Caco-2 (cell line): ENCODE measurements at places on chromosomes 1 and 21. TPM values are rescaled to one million over a fixed set of nuclear protein-coding genes. Genes with fewer than 3 reads are reported as not detected.

DYNLT5 gene
- total RNA-seq, result not detected in 2 replicates

FAM72C gene
- total RNA-seq, result 0.46 TPM in 1 of 2 replicates, not detected in the other

GRCh38 chr1:52602856-52603600, 857 bp downstream of the GPX7 start:
- no peaks in the 10 kb centered on the region; the same call in 1 of the 2 replicates for H3K27me3 ChIP-seq
- no peaks in the 10 kb centered on the region; the same call in 1 of the 2 replicates for H3K36me3 ChIP-seq
- H3K4me1 ChIP-seq, result no peaks in the 10 kb centered on the region; the same call in 1 of the 2 replicates
- no peak overlapping the region for H3K27ac ChIP-seq
- H3K4me3 ChIP-seq, result peak overlapping the region; percentile 67

- no peak overlapping the region for H3K4me3 ChIP-seq
- H3K27ac ChIP-seq, result no peak overlapping the region
- no peak for DNase-seq
- H3K36me3 ChIP-seq, result peaks cover 6% of the 10 kb centered on the region
- H3K27me3 ChIP-seq, result no peaks in the 10 kb centered on the region
These were observed 2.4 kb downstream of the B4GALT3 start for GRCh38 chr1:161174911-161175310.

DNA sequence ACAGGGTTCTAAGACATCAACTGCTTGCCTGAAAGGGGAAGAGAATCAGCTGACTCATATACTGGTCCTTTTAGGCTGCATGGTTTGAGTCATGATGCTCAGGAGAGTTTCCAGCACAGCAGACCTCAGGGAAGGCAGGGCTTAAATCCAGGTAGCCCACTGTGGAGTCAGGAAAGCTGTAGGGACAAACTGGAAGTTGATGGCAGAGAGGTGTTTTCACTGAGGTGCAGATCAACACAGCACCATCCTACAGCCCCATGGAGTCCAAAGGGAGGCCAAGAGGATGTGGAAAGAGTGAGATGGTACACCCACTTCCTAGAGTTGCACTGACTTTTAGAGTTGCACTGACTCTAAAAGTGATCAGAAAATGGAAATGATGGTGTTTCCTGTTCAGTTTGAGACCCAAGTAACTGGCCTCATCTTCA, 252.4 kb upstream of the DUSP10 start:
- H3K27ac ChIP-seq, result no peak overlapping the region
- no peaks in the 10 kb centered on the region for H3K27me3 ChIP-seq
- DNase-seq, result no peak
- no peaks in the 10 kb centered on the region for H3K36me3 ChIP-seq
- H3K4me3 ChIP-seq, result no peak overlapping the region
- H3K4me1 ChIP-seq, result no peaks in the 10 kb centered on the region

DNA sequence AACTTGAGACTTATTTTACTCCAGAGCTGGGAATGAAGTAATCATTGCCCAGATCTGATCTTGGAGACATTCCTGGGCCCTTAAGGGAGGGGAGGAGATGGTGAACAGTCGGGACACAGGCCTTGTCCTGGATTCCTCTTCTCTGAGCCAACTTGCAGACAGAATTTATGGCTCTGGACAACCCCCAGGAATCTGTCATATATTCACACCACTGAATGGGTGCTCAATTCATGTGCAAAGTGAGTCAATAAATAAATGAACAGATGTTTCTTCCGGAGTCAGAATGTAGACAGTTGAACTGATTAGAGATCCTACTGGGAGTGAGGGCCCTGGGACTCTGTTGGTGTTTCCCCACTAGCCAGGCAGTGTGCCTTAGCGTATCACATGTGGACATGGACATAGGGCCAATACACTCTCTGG, 2.6 kb downstream of the TUFT1 start:
- DNase-seq, result no peak
- no peaks in the 10 kb centered on the region for H3K27me3 ChIP-seq
- no peak overlapping the region for H3K4me3 ChIP-seq
- H3K36me3 ChIP-seq, result peaks cover 4% of the 10 kb centered on the region

- no peaks in the 10 kb centered on the region for H3K36me3 ChIP-seq
- peak overlapping the region; percentile 95 for H3K27ac ChIP-seq
- no peaks in the 10 kb centered on the region for H3K4me1 ChIP-seq
- no peaks in the 10 kb centered on the region for H3K27me3 ChIP-seq
- peak overlapping the region; percentile 74 for H3K4me3 ChIP-seq
- DNase-seq, result peak; percentile 18
These were observed 642 bp downstream of the SLC30A7 start for GRCh38 chr1:100896481-100896982.

GRCh38 chr1:209723756-209724693, 19.4 kb downstream of the HSD11B1 start:
- no peak overlapping the region for H3K4me3 ChIP-seq
- H3K27me3 ChIP-seq, result no peaks in the 10 kb centered on the region; the same call in 1 of the 2 replicates
- H3K4me1 ChIP-seq, result no peaks in the 10 kb centered on the region
